ENCODE measurements at places on chromosomes 2 and 18.
A peak's percentile ranks its signal among the peaks of the same experiment; 100 is the strongest.

- DNase-seq = no peak
Measured at GRCh38 chr2:48414980-48415835, 114.7 kb upstream of the STON1 start.

DNA sequence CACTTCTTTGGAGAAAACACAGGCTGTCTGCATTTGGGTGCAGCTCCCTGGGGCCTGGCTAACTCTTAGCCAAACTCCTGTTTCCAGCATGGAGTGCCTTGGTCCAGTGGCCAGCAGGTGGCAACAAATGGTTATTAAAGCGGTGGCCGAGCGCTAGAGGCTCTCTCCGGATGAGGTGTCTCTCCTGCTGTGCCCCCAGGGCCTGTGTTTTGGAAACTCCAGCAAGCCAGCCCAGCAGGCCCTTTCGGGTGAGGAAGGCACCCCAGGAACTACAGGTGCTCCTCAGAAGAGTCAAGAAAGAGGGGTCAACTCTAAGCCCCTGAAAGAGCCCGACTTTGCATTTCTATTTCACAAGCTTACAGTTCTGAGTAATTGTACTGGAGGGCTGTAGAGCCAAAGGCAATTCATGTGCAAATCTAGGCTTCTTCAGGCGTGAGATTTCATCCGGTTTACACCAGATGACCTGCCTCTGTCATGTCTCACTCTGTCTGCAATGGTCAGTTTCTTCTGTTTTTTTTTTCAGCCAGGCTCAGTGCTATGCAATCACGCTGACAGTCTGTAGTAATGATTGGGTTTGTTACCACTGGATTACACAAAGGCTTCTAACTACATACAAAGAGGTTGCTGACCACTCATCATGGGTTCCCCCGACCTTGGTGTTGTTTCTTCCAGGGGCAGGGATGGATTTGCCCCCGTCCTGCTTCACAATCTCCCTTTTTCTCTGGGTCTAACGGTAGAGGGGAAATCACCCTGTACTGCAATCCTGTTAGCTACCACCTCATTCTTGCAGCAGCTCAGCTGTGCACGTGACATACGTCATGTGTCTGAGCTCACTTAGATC is 7.6 kb upstream of the CHRNA1 start:
- DNase-seq = peak; percentile 47

DNA sequence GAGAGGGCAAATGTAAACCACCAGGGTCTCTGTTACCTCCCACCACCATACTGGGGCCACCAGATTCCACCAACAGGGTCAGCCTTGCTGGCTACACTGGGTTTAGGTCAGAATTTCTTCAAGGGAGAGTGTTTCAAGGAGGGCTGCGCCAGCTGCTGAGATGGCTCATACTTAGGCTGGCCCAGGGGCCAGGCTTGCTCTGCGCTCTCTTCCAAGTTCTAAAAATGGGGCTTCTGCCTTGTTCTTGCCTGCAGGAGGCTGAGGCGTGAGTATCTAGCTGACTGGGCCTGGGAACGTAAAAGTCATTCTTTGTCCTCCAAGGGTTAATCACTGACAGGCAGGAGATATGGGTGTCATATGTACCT is 28.1 kb downstream of the MRPL33 start:
- no peak for DNase-seq

DNA sequence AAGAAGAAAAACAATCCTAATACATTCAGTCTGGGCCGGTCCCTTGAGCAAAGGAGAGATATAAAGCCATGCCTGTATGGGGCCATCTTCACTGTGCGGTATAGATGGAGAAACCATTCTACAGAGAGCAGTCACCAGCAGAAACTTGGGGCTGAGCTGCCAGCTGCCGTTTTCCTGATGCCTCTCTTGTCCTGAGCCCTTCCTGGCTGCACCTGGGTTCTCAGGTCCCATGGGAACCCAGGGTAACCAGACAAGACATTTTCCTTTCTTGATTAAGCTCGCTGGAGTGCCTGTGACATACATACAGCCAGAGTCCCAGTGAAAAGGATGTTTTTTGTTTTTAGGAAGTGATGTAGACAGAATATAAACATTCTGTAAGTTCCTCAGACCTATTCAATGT is 5.3 kb upstream of the METTL21A start:
- DNase-seq = no peak

- no peak for DNase-seq
Measured at GRCh38 chr2:43846140-43846793, 7.5 kb downstream of the ABCG8 start.

- no peak for DNase-seq
Measured at GRCh38 chr2:183229386-183229785, 105.1 kb downstream of the NUP35 start.

DNA sequence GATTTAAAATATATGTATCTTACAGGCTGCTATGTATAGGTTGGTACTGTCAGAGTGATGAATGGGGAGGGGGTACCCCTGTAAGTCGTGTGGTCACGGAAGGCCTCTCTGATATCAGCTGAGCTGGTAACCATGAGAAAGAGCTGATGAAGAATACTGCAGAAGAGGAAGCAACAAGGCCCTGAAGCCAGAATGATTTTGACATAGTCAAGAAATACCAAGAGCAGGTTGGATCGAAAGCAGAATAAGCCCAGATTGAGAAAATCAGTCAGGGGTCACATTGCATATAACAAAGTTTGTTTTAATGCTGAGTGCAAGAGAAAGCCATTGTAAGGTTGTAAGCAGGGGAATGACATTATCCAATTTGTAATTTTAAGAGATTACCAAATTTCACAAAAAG is 57.3 kb downstream of the UNC50 start:
- no peak for DNase-seq

DNA sequence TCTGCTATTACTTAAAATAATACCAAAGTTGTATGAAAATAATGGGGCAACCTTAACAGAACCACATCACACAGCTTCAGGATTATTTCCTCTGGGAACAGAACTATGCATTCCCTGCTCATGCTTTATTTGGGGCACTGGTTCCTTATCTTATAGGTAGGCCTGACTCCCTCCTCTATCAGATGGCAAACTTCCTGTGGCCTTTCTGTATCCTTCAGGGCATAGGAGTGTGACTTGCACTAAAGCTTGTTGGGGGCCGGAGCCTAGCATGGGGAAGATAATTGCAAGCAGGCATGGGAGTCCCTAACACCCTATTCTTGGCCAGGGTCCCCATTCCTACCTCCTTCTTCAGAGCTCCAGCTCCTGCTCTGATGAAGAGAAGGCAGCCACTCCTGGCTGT is 167.2 kb upstream of the SERTAD2 start:
- no peak for DNase-seq

GRCh38 chr2:160516547-160517365 is 23.1 kb upstream of the RBMS1 start:
- DNase-seq = no peak

DNA sequence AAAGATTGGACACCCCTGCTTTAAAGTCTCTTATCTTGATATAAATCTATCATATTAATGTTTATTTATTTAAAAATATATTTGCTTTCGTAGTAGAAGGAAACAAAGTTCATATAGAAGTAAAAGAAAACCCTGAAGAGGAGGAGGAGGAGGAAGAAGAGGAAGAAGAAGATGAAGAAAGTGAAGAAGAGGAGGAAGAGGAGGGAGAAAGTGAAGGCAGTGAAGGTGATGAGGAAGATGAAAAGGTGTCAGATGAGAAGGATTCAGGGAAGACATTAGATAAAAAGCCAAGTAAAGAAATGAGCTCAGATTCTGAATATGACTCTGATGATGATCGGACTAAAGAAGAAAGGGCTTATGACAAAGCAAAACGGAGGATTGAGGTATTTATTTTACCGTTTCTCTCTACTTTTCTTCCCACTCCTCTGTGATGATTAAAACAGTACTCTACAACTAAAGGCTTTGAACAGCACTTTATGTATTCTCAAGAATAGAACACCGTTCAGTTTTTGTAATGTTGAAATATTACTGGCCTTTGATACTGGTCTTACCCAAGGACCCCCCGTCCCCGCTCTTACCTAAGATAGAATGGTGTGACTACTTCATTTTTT is 39.2 kb downstream of the EIF5B start:
- no peak for DNase-seq

- DNase-seq = no peak
Measured at GRCh38 chr18:42929857-42930256, 185.6 kb downstream of the RIT2 start.

DNA sequence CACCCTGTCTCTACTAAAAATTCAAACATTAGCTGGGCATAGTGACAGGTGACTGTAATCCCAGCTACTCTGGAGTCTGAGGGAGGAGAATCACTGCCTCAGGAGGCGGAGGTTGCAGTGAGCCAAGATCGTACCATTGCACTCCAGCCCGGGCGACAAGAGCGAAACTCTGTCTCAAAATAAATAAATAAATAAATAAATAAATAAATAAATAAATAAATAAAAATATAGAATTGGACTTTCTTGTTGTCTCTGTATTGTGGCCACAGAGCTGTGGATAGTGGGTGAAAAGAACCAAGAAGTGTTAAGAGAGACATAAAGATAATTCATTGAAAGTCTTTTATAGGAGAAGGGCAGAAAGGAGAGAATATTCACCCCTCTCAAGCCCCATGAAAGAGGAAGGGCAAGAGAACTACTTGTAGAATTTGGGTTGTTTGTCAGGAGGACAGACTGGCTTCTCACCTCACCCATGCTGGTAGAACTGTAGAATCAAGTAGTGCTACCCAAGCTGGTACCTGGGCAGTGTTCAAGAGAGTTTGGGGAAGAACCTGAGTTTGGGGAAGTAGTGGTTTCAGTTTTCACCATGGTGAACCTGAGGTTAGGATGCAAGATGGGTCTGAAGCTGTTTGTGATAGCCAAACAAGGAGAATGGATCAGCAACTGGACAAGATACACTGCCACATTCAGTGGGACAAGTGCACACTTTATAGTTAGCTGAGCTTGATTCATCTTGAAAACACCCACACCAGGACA is 256.5 kb downstream of the CD226 start:
- no peak for DNase-seq

GRCh38 chr18:3878401-3878800 is 428.4 kb downstream of the TGIF1 start:
- no peak for DNase-seq

- no peak for DNase-seq
Measured at GRCh38 chr2:114056294-114057143, 166.6 kb downstream of the ACTR3 start.

- DNase-seq = no peak
Measured at GRCh38 chr2:233030-233429, 30.8 kb downstream of the SH3YL1 start.

DNA sequence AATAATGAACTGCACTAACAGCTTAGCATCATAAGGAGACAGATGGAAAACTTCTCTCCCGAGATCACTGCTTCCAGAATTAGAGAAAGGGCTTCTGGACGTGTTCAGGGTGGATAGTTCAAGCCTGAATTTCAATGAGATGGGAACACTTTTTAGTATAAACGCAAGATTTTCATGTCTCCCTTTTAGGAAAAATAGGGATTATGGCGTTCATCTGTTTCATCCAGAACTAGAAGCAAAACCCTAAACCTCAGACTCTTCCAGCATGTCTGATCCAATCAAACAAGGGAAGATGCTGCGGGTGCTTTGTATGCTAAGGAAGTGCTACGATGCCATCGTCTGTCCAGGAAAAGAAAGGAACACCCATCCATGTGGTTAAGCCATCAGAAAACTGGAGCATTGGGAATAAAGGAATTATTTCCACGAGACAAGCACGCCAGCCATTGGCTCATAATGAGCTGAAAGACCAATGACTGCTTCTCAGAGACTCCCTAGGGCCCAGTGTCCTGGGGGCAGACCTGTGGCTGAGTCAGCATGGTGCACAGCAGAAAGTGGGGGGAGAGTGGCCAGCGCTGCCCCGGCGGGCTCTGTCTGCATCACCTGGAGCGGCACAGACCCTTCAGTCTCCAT is 65.9 kb upstream of the AFF3 start:
- DNase-seq = no peak

- no peak for DNase-seq
Measured at GRCh38 chr2:184452907-184453306, 145.4 kb upstream of the ZNF804A start.

- DNase-seq = peak; percentile 50
Measured at GRCh38 chr2:46876741-46877384, 38.7 kb downstream of the MCFD2 start.

GRCh38 chr18:54880395-54881105 is 52.3 kb downstream of the RAB27B start:
- no peak for DNase-seq

- no peak for DNase-seq
Measured at GRCh38 chr2:204931562-204931961, 386.3 kb downstream of the PARD3B start.

- DNase-seq = no peak
Measured at GRCh38 chr2:137764646-137765045, 199.6 kb upstream of the HNMT start.

GRCh38 chr2:221088506-221088905 is 483.6 kb downstream of the EPHA4 start:
- DNase-seq = no peak

GRCh38 chr2:159176555-159176954 is 109.9 kb downstream of the WDSUB1 start:
- no peak for DNase-seq

DNA sequence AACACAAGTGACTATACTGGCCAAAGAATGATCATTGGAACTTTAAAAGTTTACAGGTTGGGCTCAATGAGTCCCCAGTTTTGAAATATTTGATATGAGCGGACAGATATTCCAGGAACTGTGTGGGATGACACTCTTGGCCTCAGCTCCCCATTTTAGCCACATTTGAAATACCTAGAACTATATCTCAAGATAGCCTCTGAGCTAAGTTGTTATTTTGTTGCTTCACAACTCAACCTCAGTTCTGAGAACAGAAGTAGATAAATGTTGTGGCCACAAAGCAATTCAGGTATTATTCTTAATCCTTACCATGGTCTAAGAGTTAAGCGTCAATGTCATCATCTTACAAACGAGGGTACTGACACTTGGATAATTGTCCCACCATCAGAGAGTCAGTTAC is 172.2 kb upstream of the SETBP1 start:
- no peak for DNase-seq

- no peak for DNase-seq
Measured at GRCh38 chr18:50203801-50204604, 9.1 kb upstream of the MYO5B start.

- no peak for DNase-seq
Measured at GRCh38 chr18:63119647-63120046, 199.9 kb downstream of the BCL2 start.

DNA sequence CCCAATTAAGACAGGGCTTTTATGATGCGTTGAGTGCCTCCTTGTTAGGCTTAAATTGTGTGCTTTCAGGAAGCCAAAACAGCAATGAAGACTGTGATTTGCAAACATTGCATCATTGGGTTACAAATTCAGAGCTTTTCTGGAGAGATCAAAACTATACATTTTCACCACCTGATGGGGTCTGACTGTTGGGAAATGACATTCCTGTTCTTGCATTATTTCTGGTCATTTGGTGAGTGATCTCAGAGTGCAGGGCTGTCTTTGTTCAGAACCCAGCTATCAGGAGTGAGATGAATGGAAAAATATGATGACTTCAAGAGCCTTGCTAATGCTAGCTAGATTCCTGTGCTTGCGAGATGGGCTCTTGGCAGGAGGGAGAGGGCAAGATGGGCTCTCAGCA is 39.1 kb downstream of the SH3RF3 start:
- DNase-seq = no peak

GRCh38 chr2:192029089-192029488 is 165.6 kb downstream of the TMEFF2 start:
- no peak for DNase-seq

- no peak for DNase-seq
Measured at GRCh38 chr2:24075259-24075658, 867 bp downstream of the SF3B6 start.
